ENCODE measurements at places on chromosomes 13 and 19. TPM values are rescaled to one million over a fixed set of nuclear protein-coding genes. Genes with fewer than 3 reads are reported as not detected.

- DNase-seq: peak; percentile 74
Observed at GRCh38 chr19:35436477-35437405, 11.3 kb upstream of the FFAR2 start.

GRCh38 chr13:65841156-65841555 is 1389.0 kb downstream of the PCDH9 start:
- DNase-seq: no peak

GRCh38 chr19:42154471-42155323 is 22.5 kb upstream of the POU2F2 start:
- no peak for DNase-seq

OR4F17 gene
- polyA plus RNA-seq: not detected

WDR88 gene
- 1.7 TPM for polyA plus RNA-seq

GRCh38 chr13:43947897-43948458 is 68.3 kb downstream of the LACC1 start:
- DNase-seq: no peak

DNA sequence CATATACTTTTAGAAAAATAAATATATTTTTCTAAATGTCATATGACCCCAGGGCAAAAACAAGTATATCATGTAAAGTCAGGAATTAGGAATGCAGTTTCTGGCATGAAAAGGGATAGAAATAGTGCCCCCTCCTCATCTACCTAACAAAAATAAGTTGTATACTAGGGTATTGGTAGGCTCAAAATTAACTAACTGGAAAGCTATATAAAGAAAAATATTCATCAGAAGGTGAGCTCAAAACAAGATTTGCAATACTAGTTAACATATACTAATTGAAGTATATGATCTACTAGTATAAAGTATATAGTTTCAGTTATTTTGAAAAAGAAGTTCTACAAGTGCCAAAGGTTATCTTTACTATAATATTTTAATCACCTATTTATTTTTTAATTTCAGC is 200.2 kb downstream of the GPC5 start:
- DNase-seq: no peak

GJB2 gene
- 0.63 TPM for polyA plus RNA-seq

GRCh38 chr13:30569901-30570576 is 47.7 kb upstream of the USPL1 start:
- DNase-seq: no peak

Measured in right lung (tissue), 10 donors.